ENCODE measurements at places on chromosomes 5 and 9.
A peak's percentile ranks its signal among the peaks of the same experiment; 100 is the strongest.

DNA sequence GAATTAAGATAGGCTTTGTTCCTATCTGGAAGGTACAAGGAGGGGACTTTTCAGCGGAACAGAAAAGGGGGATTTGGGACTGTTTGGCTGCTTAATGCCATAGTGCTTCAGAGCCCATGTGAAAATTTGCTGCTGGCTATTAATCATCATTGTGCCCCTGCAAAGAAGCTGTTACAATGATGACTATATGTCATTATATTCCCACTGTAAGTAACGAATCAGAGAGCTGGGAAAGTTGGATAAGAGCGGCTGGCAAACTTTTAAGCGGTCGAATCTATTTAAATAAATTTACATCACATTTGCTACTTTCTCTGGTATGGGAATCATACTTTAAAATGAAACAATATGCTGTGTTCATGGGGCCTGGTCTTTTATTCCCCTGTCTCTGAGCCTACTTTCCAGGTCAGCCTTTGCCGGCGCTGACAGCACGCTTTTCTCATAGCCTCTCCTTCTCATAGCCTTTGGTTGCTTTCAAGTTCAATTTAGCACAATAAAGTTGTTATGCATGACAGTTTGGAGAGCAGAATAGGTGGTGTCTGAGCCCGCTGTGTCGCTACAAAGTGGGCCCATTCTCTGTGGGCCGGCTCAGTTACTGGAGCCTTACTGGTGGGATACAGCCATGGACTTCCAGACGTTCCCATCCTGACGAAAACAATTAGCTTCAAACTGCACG, 271.2 kb upstream of the TMEM161B start:
- no peak for DNase-seq

DNA sequence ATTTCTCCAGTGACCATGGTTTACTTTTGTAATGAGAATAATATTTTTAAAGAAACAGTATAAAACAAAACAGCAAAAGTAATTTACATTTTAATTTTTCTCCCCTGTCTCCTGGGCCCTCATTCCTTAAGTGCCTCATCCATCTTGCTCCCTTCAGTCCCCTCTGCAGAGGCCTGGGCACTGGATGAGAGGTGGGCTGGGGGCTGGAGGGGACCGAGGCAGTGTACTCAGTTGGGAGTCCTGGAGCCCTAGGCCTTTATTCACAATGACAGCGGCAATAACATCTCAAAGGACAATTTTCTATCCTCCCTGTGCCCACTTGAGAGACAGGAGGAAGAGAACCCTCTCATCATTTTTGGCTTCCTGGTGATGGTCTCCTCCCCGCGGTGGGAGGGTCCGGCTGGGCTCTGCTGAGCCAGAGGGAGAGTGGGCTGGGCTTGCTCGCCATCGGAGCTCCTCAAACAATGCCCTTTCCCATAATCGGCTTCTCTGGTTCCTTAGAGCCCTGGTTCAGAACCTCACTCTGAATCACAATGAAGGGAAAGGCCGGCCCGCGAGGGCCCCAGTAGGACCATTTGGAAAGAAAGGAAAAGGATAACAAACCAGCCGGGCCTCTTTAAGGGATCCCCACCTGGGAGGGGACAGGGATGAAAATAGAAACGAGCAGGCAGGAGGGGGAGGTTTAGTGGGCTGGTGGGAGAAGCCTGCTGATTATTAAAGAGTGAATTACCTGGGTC, 9.7 kb upstream of the SMIM32 start:
- DNase-seq: peak; percentile 2

GRCh38 chr5:8749556-8749955, 796.3 kb downstream of the SEMA5A start:
- no peak for DNase-seq

DNA sequence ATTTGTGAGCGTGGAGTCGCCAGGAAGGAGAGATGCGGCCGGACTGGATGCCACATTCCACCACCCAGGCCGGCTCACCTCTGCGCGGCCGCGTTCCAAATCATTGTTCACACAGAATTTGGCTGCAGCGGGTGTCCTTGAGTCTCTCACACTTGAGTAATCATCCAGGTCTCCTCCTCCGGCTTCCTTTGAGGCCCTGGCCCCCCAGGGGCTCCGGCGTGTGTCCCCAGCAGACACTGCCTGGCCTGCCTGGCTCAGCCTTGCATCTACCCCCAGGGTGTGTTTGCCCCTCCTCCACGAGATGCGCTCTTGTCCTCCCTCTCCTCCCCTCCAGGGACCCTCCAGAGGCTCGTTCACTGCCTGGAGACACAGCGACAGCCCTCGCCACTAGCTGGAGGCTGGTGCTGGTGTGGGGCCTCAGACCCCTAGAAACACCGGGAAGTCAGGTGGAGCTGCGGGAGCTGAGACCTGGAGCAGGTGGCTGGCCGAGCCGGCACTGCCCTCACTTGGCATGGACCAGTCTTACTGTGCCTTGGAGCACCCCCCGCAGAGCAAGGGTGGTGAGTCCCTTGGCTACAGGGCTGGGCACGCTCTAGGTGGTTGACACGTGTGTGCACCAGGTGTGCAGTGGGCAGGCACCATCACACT, 7.0 kb upstream of the SLC9A3 start:
- DNase-seq: no peak

GRCh38 chr5:11251247-11251646, 490.2 kb upstream of the DAP start:
- DNase-seq: no peak

- DNase-seq: no peak
Measured at GRCh38 chr5:76180814-76181805, 97.9 kb downstream of the SV2C start.
